ENCODE measurements at places on chromosomes 1 and 21.
A peak's percentile ranks its signal among the peaks of the same experiment; 100 is the strongest.

DNA sequence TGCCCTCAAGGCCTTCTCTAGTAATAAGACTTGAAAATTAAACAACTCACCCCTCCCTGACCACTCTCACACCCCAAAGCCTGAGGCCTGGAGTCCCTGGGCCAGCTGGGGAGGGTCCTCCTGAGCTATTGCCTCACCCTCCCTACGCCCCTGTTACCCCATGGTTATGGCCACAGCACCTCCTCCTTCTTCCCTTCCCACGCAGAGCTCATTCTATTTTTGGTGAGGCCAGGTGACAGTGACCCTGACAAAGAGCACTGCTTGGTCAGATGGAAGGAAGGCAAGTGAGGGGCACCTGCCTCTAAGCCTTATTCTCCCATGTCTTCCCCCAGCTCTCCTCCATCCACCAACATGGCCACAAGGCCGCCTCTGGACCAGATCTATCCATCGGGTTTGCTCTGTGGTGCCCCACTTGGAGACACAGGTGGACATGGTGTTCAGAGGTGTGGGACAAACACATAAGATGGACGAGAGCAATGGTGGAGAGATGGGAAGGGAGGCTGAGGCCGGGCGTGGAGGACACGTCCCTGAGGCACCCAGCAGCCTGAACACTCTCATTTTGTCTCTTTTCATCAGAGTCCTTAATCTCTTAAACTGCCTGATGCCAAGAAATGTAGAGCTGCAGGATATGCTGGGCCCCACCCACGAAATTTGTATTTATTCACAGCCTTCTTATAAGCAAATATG lies 42.6 kb downstream of the FCRL5 start:
- no peak for DNase-seq

GRCh38 chr1:193538680-193539079 lies 352.3 kb upstream of the B3GALT2 start:
- peak; percentile 48 for DNase-seq

GRCh38 chr1:46676531-46676930 lies 4.9 kb downstream of the TEX38 start:
- no peak for DNase-seq

- no peak for DNase-seq
Observed at GRCh38 chr1:234643111-234643849, 33.3 kb upstream of the IRF2BP2 start.

DNA sequence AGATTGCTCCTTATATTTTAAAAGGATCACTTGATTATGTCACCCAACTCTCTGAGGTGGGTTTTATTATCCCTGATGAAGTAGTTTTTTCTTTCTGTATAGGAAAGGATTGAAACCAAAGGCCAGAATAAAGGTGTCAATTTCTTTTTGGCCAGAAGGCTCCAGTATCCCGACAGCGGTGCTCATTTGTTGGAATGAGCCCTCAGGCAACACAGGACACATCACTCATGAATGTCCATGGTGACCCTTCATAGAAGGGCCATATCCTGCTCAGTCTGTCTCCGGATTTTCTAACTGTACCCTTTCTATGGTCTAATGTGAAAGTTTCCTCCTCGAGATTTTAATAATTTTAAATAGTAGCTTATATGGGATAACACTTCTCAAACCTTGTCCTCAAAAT lies 171.3 kb upstream of the USP24 start:
- DNase-seq, result no peak

DNA sequence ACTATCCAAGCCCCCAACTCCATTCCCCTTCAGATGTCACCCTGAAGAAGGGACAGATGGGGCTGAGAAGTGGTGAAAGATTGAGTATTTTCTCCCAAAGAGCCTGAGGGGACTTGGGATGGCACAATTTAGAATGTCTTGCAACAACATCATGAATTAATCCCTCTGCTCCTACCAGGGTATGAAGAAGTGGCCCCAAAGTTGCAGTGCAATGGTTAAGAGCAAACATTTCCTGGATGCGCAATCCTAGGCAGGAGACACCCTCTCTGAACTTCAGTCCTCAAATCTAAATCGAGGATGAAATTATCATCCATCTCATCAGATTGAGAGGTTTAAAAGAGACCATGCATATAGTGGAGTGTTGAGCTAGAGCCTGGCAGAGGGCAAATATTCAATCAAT lies 28.6 kb upstream of the CITED4 start:
- DNase-seq, result no peak

GRCh38 chr1:38558500-38559445 lies 300.8 kb downstream of the RRAGC start:
- peak; percentile 30 for DNase-seq

- DNase-seq, result no peak
Observed at GRCh38 chr1:193356249-193356648, 169.8 kb upstream of the B3GALT2 start.

DNA sequence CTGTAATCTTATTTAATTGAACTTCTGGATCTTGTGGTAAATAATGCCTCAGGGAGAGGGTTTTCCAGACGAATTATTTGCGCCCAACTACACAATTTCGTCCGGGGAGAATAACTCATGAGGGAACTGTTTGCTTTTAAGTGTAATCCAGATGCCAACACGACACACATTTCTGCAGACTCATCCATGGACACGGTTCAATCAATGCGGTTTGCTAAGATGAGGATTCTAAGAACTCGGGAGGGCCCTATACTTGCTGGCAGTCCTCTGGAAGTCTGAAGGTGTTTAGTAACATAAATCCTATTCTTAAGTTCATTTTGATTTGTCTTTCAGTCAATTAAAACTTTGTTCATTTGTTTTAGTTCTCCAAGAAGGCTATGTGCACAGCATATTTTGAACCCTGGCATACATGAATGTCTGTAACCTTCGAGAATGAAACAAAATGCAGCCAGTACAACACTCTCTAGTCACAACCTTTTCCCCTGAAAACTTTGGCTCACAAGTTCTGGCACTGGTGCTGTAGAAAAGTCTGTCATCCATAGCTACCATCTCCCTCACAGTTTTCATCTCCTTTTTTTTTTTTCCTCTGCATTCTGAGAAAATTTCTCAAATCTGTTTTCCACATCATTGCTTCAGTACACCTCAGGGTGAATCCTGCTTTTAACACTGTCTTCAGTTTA lies 38.8 kb downstream of the DIPK1A start:
- DNase-seq, result no peak

DNA sequence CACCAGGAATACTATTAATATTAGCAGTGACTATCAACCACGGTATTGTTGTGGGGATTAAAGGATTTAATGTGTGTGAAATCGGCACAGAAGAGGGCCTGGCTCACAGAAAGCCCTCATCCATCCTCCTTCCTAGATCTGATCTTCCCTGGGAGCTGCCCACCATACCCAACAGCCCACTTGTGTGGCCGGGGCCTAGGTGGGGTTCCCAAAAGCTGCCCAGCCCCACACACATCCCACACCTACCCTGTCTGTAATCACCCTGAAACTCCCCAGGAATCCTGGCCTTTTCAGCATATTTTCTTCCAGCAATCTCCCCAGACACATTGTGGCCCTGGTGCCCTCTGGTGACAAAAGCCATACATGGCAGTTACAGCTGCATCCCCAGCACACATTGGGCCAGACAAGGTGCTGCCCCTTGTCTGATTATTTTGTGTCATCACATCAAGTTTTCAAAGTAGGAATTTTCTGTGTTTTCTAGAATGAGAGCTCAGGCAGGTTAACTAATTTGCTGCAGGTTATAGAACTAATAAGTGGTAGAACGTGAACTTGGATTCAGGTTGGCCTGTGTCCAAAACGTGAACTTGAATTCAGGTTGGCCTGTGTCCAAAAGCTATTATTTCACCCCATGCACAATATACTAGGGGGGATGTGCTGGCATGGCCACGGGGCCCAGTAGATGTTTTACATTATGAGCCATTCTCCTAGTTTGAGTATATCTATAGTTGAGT lies 5.3 kb upstream of the SLC6A9 start:
- peak; percentile 78 for DNase-seq
